ENCODE measurements at places on chromosomes 12 and 14. TPM values are rescaled to one million over a fixed set of nuclear protein-coding genes. Genes with fewer than 3 reads are reported as not detected.
A peak's percentile ranks its signal among the peaks of the same experiment; 100 is the strongest.

GRCh38 chr14:81348061-81348460, 52.1 kb downstream of the STON2 start:
- no peak for DNase-seq

AMDHD1 gene
- under 0.01 TPM for total RNA-seq

DNA sequence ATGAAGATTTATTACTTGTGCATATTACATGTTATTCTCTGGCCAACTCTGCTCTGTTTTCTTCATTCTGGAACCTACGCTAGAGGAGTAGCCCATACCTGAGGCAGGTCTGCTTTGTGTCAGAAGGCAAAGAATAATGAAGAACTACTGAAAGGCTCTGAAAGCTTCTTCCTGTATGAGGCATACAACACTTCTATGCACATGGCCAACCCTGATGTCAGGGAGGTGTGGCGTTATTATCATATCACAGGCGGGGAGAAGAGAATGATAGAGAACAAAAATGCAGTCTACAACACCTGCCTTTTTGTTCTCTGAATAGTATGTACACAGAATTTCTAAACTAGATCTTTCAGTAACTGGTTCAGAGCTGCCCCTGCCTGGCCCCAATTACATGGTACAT, 32.5 kb upstream of the CRY1 start:
- DNase-seq: no peak

DNA sequence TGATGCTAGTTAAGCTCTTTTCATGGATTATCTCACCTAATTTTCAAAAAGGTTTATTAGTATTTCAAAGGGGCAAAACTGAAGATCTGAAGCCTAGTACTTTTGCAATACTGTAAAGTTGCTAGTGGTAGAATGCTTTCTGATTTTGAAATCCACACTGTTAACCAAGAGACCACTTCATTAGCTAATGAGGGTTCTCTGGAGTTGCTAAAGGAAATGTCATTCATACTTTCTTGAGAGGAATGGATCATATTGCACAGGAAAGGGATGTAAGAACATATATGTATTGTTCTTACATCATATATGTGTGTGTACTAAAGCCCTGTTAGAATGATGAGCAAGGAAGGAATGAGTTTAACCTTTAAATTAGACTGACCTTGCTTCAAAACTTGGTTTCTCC, 39.0 kb upstream of the LDHB start:
- DNase-seq: no peak

BICDL1 gene
- total RNA-seq: not detected

OVCH1 gene
- total RNA-seq: not detected

SLC25A47 gene
- total RNA-seq: not detected

RNASE7 gene
- total RNA-seq: not detected

GRCh38 chr14:69323999-69324282, 64.0 kb downstream of the GALNT16 start:
- DNase-seq: no peak

GRCh38 chr14:44107156-44107555, 399.9 kb downstream of the FSCB start:
- no peak for DNase-seq

FLRT2 gene
- total RNA-seq: 305 TPM

DNA sequence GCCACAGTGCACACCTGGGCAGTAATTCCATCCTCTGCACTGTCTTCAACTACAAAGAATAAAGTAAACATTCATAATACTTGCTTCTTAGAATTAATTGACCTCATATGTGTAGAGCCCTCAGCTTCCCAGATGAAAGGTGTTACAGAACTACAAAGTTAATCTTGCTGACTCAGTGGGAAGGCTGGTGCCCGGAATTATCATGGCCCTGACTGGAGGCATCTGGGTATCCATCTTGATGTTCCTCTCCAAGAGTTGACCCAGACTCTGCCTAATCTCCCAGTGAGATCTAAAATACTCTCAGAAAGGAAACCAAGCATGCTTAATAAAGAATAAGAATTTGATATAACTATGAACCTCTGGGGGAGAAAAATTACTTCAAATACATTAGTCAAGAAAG, 147.0 kb upstream of the ARID2 start:
- no peak for DNase-seq

KERA gene
- total RNA-seq: not detected

ZBTB25 gene
- total RNA-seq: 3.1 TPM

ASPG gene
- not detected for total RNA-seq

DNA sequence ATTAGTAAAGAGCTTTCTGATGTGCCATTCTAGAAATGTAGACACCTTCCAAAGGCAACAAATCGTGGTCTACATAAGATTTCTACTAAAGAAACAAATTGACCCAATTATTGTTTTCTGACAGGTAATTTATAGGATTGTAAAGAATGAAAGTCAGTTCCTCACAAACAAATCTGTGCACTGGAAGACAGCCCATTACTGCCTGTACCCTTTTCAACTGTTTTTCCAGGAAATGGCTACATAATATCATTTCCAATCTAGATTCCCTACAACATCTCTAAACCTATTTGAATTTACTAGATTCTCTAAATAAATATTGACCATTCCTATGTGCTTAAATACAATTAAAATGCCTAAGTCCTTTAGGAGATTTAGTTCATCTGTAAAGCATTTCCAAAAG, 939.1 kb downstream of the FSCB start:
- no peak for DNase-seq

ISM2 gene
- total RNA-seq: under 0.01 TPM

GRCh38 chr12:44369998-44370397, 506.1 kb downstream of the NELL2 start:
- DNase-seq: no peak

NKX2-8 gene
- total RNA-seq: not detected

DNA sequence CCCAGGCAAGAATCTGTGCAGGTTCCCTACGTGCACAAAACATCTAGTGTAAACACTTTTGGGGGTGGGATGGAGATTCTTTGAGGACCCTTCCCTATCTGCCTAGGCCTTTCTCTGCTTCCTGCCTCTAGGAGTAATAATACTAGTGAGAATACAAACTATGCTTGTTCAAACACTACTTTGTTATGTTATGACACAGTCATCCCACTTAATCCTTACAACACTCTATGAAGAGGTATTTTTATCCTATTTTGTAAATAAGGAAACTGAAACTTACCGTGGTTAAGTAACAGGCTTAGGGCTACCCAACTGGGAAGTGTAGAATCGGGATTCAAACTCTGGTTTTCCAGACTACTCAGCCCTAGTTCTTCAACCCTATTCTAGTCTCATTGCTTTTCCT, 96.5 kb downstream of the KCNA5 start:
- no peak for DNase-seq

DNA sequence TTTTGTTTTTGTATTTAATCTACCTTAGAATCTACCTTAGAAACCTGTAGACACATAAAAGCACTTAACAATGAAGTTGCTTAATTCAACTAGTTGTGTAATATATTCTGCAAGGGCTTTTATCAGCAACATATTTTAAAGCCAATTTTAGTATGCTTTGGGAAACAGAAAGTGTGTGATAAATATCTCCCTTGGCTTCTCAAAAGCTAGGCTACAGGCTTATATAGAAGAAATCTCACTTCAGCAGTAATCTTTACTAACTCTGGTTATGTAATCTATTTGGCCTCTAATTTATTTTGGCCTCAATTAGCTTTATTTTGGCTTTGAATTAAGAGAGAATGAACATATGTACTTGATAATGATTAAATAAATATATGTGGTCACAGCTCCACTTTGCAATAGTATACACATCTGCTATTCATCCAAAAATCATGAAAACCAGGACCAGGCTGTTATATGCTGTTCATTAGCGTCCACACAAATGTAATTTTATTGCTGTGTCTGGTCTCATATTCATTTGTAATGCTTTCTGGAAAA, 37.2 kb downstream of the LRP6 start:
- no peak for DNase-seq

DNA sequence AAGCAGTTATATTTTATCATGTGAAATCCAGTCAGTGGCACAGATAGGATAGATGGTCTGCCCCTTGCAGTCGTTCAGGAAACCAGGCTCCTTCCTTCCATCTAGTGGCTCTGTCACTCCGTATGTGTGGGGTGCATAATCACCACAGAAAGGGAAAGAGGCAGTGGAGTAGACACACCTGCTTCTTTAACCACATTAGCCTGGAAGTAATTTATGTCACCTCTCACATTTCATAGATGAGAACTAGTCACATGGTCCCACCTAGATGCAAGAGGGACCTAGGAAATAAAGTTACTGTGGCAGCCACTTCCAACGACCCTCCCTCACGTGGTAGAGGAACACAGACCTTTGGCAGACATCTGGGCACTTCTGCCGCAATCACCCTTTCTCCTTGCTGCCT, 14.2 kb upstream of the RNU6-8 start:
- DNase-seq: no peak

- DNase-seq: peak; percentile 72
Observed at GRCh38 chr14:34043627-34044372, 92.9 kb upstream of the EGLN3 start.

PRKAG1 gene
- total RNA-seq: 44.5 TPM

- no peak for DNase-seq
Observed at GRCh38 chr14:36944307-36945010, 227.9 kb downstream of the SLC25A21 start.

- no peak for DNase-seq
Observed at GRCh38 chr14:44732144-44732543, 225.1 kb upstream of the FSCB start.

- no peak for DNase-seq
Observed at GRCh38 chr12:23098517-23098916, 473.5 kb downstream of the ETNK1 start.

DNA sequence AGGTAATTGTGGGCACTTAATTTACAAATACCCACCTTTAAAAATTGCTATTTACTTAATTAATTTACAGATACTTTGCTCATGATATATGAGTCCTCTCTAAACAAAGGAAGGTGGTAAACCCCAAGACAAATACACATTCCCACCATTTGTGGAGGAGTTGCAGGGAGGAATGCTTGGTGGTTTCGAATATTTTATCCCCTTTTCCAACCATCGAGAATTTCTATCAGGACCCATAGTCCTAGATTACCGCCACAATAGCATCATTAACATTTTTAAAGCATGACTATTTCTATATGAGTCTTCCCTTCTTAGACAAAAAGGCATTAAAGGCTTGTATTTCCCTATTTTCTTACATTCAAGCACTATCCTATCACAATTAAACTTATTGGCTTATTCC, 34.2 kb upstream of the PLEKHA5 start:
- no peak for DNase-seq

DNA sequence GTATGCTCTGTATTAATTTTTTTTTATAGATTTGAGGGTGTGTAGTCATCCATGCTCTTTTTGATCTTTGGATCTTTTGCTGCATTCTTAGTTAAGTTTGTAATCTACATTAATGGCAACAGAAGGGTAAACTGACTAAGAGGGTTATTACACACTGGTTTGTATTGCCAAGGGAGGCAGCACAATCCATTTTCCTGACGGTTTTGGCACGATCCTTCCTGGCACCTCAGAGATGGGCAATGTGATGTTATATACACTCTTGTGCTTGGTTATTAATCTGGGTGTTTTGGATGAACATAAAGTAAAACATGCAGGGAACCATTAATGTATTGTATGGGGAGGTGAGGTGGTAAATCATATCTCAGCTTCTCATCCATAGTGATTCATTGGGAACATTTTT, 98.8 kb upstream of the SLC38A2 start:
- DNase-seq: no peak

DPPA3 gene
- total RNA-seq: not detected

THTPA gene
- total RNA-seq: 7.3 TPM

GRCh38 chr12:570435-570920, 92.8 kb downstream of the NINJ2 start:
- DNase-seq: peak; percentile 63

- DNase-seq: peak; percentile 51
Observed at GRCh38 chr14:39368261-39368959, 63.8 kb downstream of the FBXO33 start.
